Inflammatory macrophage (primary cell): ENCODE measurements at places on chromosomes 4 and X.

DNA sequence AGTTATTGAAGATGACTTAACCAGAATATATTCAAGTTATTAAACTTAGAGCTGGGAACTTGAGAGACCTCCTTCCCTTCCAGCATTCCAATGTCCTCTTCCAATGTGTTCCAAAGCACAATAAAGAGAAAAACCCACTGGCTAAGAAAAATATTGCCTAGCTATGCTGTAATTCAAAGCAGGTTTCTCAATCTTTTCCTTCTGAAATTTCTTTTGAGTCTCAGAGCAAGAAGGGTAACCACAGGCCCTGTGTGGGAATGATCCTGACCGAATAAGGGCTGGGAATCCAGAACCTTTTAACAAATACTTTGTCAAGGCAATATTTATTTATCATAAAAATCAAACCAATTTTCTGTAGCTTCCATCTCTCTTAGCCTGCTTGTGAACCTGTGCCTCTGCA is 150.7 kb upstream of the SFRP2 start:
- no peak for DNase-seq

DNA sequence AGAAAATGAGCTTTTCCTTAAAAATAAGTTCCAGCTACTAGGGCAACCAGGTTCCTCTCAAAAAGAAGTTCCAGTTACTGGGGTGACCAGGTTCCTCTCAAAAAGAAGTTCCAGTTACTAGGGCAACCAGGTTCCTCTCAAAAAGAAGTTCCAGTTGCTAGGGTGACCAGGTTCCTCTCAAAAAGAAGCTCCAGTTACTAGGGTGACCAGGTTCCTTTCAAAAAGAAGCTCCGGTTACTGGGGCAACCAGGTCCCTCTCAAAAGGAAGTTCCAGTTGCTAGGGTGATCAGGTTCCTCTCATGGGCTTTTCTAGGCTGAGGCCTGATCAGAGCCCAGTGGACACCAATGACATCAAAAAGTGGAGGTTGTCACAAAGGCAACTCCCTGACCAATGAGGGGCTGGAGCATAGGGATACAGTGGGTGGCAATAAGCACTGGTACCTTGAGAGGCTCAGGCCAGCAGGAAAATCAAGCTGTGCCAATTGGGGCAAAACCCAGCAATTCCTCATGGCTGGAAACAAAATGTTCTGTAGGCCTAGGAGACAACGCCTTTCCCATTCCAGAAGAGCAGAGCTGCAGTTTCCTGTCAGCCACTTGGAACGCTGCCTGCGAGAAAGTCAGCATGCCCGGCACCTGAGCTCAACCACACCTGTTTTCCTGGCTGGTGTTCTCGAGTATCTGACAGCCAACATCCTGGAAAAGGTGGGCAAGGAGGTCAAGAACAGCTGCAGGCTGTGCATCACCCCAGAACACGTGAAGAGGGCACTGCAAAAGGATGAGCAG is 12.3 kb upstream of the SYTL5 start:
- DNase-seq = no peak

- DNase-seq = no peak
Observed at GRCh38 chr4:126559961-126560360, 1072.8 kb upstream of the INTU start.

DNA sequence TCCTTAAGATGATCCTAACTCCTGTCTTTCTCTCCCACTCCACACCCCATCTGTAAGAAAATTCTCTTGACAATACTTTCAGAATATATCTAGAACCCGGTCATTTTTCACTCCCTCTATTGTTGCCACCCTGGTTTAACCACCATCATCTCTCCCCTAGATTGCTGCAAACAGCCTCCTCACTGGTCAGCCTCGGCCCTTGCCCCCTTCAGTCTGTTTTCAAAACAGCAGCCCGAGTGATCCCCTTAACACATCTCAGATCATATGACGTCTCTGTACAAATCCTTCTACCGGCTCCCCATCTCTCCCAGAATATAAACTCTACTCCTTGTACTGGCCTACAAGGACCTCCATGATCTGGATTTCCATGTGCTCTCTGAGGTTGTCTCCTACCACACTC is 35.2 kb upstream of the F9 start:
- no peak for DNase-seq

GRCh38 chr4:32172086-32172485 is 1451.9 kb downstream of the PCDH7 start:
- DNase-seq = no peak

- DNase-seq = no peak
Observed at GRCh38 chrX:154298312-154298711, 2.7 kb downstream of the TKTL1 start.

- no peak for DNase-seq
Observed at GRCh38 chr4:85929961-85930665, 429.7 kb downstream of the MAPK10 start.

DNA sequence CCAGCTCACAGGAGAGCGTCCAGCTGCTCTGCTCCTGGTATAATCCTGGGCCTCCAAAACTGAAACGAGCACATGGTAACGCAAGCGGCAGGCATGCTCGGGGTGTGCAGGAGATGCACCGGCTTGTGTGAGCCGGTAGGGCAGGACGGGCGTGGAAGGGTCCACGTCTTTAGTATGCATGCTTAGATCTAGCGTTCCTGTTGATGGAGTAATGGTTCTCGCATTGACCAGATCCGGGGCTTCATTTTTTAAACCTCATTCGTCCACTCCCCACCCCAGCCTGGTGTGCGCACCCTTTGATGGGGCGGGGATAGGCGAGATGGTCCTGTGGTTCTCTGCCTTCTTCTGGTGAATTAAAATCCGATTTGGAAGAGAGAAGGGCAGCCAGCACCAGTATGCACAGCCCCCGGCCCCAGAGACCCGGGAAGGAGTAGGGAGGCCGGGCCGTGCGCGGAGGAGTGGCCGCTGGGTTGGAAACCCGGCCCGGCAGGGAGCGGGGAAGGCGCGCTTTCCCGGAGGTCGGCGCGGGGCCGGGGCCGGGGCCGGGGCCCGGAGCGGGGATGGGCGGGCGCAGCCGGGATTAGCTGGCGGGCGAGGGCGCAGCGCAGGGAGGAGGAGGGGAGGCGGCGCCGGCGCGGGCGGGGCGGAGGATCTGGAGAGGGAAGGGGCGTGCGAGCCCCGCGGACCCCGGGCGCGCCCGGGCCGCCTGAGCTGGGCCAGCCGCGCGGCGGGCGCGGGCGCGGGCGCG is 39.9 kb downstream of the FAM149A start:
- no peak for DNase-seq

DNA sequence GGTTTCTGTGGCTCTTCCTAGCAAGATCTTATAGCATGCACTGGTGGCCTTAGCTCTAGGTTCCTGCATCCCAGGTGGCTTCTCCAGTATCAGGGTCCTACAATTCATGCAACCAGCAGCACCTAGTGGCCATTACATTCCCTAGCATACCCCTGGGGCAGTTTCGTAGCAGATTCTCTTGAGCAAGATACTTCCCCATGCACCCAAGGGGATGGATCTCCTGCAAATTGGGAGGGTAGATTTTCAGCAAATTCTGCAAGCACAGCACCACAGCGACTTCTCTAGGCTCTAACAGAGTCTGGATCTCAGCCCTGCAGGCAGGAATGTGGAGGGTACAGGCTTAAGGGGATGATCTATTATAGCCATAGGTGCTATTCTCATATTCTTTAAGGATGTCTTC is 13.1 kb upstream of the SLC9B1 start:
- peak; percentile 3 for DNase-seq

DNA sequence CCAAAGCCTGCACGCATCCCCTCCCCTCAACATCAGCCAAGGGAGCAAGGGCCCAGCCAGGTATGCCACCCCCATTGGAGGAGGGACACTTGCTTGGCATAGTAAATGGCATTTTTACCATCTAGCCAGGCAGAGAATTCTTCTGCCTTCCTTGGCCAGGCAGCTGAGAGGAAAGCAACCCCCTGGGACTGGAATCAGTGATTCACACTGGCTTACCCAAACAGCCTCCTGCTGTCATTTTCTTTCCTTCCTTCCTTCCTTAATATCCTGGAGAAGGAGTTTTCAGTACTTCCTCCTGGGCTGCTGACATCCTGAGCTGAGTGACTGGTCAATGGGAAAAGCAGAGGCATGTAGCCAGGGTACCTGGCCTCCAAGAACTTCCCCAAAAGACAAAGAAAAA is 28.6 kb upstream of the KIAA1210 start:
- DNase-seq = no peak

DNA sequence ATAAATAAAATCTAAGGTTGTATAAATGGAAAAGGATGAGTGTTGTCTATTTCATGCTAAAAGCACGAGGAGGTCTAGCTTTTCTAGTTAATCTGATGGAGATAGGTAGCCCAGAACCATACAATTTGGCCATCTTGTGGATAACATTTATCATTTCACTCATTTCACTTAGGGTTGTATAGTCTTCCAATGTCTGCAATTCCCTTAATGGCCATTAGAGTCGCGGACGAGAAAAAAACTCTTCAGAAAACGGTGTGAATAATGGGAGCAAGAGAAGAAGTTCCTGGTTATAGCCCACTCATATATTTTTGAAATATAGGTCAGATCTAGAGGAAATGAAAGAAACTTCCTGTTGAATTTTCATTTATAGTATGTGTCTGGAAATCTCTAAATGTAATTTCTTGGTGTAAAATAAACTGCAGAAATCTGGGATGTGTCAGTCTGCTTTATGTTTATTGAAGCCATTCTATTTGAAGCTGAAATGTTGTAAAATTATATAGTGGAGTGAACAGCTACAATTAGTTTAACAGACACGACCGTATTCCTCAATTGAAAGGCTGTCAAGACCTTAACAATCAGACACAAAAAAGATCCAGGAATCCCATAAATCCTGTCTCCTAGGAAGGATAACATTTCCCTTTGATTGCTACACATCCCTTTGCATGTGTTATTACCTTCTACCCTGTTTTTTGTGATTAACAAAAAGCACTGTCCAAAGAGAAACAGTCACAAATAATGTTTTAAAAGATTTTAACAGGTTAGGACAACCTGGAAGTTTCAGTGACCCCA is 47.7 kb upstream of the MGST2 start:
- DNase-seq = peak; percentile 17

DNA sequence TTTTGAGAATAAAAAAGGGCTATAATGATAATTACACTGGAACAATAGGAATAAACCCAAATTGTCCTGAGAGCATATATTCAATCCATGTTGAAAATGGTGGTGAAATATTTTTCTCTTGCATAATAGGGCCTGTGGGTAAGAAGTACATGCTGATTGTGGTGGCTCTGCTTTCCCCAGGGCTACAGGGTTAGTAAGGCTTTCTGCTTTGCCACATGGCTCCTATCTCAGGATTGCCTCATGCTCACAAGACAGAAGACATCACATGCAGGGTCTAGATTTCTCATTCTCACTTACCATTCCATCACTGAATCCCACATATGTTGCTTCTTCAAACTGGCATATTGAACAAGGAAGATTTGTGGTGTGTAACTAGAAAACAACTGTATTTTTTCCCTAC is 12.4 kb upstream of the VEGFC start:
- no peak for DNase-seq

- DNase-seq = no peak
Observed at GRCh38 chr4:77172336-77172735, 15.3 kb downstream of the CCNG2 start.

DNA sequence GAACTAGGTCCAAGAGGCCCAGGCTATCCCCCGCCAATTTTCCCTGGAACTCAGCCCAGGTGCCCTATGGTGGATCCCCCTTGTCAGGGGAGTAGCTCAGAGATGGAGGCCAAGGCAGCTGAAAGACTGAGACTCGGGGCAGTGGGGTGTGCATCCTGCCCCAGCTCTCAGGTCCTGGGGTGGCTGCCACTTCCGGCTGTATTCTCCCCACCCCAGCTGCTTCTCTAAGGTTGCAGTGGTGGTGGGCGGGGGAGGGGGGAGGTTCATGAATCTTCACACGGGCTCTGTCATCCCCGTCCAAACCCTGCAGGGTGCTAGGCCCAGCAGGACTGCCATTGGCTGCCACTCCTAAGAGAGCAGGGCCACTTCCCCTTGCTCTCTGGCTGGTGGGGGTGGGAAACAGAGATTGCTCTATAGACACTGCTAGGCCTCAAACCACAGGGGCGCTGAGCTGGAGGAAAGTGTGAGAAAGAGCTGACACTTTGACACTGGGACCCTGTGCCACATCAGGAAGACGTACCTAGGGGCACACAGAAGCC is 1.5 kb downstream of the SASH3 start:
- peak; percentile 86 for DNase-seq

DNA sequence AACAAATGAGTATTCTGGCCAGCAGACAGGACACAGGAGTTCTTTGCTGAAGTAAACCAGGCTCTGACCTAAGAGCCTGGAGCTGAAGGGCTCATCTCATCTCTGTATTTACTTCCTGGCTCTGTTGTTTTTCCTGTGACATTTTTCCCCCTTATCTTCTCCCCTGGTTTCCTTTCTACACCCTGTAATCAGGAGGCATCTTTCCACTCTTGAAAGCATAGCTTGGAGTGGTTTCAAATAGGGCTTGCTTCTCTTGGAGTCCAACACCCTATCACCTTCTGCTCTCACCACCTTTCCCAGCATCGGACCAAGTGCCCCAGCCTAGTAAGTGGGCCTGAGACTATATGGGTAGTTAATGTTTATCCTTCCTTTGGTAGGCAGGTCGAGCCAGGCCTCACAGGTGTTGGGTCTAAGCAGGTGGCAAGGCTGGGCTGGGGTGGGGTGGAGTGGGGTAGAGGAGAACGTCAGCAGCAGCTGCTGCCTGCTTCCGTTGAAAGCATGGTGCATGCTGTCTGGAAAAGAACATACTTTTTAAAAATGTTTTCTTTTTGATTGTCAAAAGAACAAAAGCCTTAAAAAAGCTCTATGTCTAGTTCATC is 1.2 kb downstream of the DRP2 start:
- DNase-seq = no peak

DNA sequence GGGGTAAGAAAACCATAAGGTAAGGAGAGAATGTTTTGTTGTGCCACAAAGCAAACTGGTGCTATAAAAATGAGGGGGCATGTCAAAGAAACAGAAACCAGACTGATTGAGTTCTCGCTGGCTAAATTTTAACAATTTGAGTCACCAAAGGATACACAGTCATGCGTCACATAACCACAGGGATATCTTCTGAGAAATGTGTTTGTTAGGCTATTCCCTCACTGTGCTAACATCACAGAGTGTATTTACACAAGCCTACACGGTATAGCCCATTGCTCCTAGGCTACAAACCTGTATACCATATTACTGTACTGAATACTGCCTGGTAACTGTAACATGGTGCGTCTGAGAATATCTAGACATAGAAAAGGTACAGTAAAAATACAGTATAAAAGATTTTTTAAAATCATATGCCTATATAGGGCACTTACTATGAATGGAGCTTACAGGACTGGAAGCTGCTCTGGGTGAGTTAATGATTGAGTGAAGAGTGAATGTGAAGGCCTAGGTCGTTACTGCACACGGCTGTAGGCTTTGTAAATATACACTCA is 50.1 kb downstream of the FBXW7 start:
- DNase-seq = no peak

DNA sequence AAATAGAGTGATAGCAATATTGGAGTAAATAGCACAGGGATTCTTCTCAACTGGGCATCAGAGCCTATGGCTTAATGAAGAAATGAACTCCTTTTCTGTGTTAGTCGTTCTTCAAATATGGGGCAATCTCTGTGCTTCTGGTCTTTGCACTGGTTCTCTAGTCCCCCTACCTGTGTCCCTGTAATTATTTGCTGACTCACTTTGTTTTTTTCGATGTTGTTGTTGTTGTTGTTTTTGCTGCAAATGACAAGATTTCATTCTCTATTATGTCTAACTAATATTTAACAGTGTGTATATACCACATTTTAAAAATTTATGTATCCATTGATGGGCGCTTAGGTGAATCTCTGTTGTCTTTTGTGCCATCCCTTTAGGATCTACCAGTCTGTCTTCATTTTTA is 2137.8 kb upstream of the TENM3 start:
- no peak for DNase-seq
